Kidney capillary endothelial cell (primary cell): ENCODE measurements at places on chromosomes 7 and 10.
A peak's percentile ranks its signal among the peaks of the same experiment; 100 is the strongest.

DNA sequence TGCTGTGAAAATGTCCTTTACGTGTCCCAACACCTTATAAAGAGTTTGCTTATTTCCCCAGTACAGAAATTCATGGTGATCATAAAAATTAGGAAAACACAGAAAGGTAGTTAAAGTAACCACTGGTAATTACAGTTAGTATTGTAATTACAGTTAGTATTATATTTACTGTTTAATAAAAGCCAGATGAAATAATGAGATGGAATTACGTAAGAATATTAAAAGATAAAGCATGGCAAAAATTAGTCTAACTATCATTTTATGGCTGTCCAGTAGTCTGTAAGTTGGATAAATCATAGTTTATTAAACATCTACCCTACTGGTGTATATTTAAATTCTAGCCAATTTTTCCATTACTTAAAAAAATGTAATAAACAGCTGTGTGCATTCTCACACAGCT is 638.8 kb downstream of the ACTR3B start:
- no peak for DNase-seq

DNA sequence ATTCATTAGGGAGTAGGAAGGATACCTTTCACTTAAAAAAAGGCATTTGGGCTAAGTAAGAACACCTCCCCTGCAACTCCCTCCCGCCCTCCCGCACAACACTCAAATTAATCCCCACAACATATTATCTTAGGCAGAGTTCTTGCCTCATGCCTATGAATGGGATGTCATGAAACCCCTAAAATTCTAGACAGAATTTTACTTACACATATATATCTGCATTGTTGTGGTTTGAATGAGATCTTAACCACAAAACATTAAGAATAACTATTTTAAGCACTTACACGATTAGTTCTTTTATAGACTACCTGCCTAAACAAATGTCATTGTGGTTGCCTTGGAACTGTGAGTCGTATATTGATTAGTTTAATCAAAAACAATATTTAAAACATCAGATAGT is 4.5 kb upstream of the ITGB1 start:
- no peak for DNase-seq

DNA sequence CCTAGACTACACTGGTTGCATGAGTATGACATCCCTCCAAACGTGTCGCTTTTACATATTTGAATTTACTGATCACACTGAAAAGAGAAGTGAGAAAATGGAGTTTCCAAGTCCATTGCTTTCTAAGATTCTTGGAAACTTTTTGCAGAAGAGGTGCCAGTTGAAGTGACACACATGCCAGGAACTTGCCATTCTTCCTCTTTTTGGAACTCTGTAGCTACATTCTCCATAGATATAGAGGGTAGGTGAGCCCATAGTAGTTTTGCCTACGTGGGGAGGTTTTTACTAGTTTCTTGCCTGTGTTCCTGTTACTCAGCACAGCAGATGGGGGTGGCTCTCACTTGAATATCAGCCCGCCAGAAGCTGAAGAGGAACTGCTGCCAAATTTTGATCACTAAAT is 286.6 kb upstream of the NRP1 start:
- DNase-seq, result no peak

GRCh38 chr7:38829488-38830165 is 79.4 kb downstream of the VPS41 start:
- DNase-seq, result no peak

DNA sequence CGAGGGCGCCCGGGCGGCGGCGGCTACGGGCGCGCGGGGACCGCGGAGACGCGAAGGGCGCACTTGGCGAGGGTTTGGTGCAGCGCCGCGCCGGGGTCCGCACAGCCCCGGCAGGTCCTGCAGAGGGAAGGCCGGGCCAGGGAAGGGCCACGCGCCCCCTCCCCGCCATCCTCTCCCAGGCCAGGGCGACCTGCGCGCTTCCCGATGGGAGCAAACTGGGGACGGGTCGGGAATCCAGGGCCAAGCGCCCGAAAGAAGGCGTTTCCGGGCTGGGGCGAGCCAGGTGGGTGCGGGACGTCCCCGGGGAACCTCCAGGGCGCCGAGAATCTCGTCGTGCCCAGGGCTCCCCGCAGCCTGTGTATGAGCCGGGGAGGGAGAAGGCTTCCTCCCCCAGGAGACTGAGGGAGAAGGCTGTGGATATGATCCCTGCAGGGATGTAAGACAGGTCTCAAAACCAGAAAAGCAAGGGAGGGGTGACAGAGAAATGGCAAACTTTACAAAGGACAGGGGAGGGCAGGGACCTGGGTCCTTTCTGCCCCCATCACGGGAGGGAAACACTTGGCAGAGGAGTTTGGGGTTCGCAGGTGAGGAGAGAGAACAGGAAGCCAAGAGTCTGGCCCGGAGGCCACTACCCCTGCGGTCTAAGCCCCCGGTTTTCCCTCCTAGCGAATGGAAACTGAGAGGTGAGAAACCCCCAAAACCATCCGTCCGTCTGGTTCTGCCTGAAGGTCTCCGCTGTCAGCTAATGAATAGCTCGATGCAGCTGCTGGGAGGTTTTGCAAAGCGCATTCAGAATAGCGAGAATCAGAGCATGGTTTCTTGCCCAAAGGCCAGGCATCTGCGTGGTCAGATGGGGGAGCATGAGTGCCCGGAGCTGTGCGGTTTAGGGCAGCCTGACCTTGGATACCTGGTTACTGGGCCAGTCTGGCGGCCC is 674 bp downstream of the AMZ1 start:
- DNase-seq, result no peak

DNA sequence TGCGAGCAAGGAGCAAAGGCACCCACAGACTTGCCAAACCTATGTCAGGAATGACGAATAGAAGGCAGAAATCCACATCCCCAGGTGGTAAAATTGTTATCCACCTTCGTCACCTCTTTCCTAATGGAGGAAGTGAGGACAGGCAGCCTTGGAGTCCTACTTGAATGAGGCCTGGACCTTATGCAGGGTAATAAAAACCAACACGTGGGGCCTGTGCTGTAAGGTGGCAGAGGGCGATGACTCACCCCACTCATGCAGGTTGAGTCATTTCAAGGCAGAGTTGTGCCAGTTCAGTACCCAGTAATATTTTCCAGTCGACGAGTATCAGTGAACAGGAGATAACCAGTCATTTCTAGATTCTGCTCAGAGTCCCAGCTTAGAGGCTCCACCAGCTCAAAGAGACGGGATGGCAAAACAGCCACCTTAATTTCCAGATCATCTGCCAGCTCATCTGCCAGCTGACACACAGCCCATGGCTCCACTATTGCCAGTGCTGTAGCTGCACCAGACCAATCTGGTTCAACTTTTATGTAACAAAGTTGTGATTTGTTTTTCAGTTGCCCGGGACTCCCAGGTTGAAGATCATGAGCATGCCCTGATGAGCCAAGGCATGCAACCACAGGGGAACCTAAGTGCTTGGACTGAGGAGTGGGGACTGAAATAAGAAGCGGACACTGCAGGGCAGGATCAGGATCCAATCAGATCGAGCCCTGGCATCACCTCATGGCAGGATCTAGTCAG is 176.2 kb upstream of the ITGB1 start:
- DNase-seq, result no peak

- DNase-seq, result no peak
These were observed 477.2 kb downstream of the PARD3 start for GRCh38 chr10:34337917-34338316.

GRCh38 chr10:99869581-99870122 is 87.2 kb downstream of the ABCC2 start:
- DNase-seq, result no peak

GRCh38 chr10:115606086-115606485 is 512.9 kb downstream of the ATRNL1 start:
- DNase-seq, result no peak

- no peak for DNase-seq
These were observed 109.6 kb downstream of the TCERG1L start for GRCh38 chr10:131201741-131202515.

- DNase-seq, result no peak
These were observed 509.5 kb downstream of the DNAJB6 start for GRCh38 chr7:157846271-157846670.

DNA sequence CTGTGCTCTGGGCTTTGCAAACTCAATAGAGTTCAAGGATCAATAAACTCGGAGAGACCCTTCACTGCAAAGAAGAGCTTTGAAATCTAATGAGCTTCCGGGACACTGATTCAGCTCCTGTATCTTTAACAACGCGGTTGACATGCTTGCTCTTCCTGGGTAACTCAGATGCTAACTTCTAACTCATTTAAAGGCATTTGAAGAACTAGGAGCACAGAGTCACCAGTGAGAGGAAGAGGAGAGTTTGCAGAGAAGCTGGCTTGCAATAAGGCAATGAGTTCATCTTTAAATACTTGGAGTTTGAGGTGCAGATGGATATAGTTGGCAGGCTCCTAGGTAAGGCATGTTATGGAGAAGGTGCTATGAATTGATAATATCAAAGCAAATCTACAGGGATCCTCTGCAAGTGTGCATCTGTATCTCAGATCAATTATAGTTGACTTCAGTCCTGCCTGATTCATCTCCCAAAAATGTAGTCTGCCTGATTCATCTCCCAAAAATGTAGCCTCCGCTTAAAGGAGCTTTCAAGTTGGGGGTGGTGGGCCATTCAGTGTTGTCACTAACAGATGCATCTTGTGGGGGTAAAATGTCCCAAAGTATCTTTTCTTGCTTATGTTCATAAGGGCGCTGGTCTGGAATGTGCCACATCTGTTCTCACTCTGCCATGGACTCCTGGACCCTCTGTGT is 182.5 kb upstream of the PRSS58 start:
- DNase-seq, result peak; percentile 80

DNA sequence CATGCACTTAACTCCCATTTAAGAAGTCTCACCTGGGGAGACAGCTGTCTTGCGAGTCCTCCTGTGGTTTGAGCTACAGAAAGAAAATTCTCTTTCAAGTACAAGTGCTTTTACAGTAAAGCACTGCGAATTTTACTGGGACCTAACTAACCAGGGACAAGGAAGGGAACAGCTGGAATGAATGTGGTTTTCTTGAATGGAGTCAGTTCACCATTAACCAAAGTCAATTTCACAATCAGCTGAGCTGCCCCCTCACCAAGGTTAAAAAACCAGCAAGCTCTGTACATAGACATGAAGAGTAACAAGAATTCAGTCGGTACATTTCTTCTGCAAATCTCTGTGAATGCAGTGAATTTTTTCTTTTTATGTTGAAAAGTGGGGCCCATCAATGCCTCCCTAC is 56.3 kb downstream of the GFRA1 start:
- no peak for DNase-seq

GRCh38 chr7:159118623-159119022 is 26.0 kb downstream of the VIPR2 start:
- no peak for DNase-seq

GRCh38 chr10:48296576-48297098 is 9.8 kb upstream of the MAPK8 start:
- DNase-seq, result no peak

DNA sequence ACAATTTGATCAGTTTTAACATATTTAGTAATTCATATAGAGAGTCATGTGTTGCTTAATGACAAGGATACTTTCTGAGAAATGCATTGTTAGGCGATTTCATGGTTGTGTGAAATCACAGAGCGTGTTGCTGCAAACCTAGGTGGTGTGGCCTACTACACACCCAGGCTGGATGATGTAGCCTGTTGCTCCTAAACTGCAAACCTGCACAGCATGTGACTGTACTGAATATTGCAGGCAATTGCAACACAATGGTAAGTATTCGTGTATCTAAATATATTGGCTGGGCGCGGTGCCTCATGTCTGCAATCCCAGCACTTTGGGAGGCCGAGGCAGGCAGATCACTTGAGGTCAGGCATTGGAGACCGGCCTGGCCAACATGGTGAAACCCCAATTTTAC is 73.7 kb upstream of the BAIAP2L1 start:
- DNase-seq, result no peak

DNA sequence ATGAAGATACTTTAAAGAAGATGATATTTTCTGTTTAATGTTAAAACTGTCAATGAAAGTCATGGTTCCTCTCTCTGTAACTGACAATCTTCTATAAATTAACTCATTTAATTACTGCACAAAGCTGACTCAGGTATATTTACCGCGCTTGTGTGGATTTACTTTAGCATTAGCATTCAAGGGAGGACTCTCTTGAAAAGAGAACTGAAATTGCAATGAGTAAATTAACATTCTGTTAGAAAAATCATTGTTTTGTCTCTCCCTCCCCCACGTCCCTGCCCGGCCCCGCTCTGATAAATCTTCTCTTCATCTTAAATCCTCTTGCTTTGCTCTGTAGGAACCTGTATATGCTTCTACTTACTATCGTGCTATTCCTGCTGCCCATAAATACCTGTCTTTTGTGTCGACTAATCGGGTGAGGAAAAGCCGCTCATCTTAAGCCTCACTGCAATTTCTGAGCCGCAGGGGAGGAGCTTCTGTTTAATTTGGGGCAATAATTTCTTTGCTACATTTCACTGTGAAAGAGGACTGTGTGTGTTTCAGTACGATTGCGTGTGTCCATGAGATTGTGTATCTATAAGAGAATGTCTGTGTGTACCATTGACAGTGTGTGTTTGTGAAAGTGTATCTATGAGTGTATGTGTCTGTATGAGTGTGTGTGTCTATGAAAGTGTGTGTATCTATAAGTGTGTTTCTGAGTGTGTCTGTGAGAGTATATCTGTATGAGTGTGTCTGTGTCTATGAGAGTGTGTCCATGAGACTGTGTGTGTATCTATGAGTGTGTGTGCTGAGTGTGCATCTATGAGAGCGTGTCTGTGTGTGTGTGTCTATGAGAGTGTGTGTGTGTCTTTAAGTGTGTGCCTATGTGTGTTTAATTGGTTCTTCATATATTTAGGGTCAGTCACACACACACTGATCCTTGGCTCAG is 46.5 kb upstream of the LYZL2 start:
- DNase-seq, result no peak

GRCh38 chr7:33845991-33846509 is 59.3 kb upstream of the BMPER start:
- no peak for DNase-seq

- no peak for DNase-seq
These were observed 83.4 kb upstream of the FAM3C start for GRCh38 chr7:121479466-121479865.

DNA sequence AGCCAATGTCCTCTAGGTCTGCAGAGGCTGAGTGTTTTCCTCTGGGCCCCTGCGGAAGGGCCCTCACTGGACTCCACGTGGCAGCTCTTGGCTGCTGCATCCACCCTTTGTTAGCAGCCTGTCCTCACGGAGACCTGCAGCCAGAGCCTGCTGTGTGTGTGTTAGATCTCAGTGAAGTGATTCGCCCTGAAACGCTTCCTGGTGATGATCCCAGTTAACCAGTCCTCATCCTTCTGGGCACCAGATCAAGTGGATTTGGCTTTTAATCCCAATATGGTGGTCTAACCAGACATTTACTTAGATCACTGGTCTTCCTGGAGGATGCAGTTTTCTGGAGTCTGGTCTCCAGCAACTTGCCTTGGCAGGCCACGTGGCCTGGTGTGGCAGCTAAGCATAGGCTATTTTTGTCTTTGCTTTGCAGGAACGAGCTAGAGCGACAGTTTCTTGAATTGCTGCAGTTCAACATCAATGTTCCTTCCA is 39.5 kb upstream of the GJD4 start:
- DNase-seq, result no peak
